ENCODE measurements at places on chromosomes 11 and 22. TPM values are rescaled to one million over a fixed set of nuclear protein-coding genes. Genes with fewer than 3 reads are reported as not detected.

Gene CYP2D6
- under 0.01 TPM for total RNA-seq

GRCh38 chr11:85647604-85648299, at the start of gene TMEM126A:
Gene TMEM126A, plus strand, starts transcription at chr11:85647967. Its CDS starts 2,289 bp downstream, at chr11:85650256.
- DNase-seq = peak; percentile 75

DNA sequence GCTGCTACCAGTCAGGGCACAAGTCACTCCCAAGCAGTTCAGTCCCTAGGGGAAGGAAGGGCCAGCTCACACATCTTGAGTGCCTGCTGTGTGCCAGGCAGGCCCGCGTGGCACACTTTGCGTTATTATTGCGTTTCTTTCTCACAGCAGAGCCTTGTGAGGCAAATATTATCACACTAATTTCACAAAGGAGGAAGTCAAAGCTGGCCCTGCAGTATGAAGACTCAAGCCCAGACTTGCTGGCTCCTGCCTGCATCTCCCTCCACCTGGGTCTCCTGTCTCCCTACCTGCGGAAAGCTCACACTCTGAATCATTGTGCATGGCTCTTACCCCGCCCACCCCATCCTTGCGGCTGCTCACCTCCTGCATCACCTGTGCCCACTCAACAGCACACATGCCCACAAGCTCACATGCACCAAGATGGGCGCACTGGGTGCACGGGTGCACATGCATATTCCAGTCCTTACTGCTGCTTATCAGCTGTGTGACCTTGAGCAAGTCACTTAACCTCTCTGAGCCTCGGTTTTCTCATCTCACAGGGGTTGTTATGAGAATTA, 31.7 kb upstream of the P2RY2 start:
- no peak for DNase-seq

GRCh38 chr11:17145972-17146371, 61.8 kb downstream of the PIK3C2A start:
- DNase-seq = peak; percentile 20

Gene ANO5
- total RNA-seq = not detected

DNA sequence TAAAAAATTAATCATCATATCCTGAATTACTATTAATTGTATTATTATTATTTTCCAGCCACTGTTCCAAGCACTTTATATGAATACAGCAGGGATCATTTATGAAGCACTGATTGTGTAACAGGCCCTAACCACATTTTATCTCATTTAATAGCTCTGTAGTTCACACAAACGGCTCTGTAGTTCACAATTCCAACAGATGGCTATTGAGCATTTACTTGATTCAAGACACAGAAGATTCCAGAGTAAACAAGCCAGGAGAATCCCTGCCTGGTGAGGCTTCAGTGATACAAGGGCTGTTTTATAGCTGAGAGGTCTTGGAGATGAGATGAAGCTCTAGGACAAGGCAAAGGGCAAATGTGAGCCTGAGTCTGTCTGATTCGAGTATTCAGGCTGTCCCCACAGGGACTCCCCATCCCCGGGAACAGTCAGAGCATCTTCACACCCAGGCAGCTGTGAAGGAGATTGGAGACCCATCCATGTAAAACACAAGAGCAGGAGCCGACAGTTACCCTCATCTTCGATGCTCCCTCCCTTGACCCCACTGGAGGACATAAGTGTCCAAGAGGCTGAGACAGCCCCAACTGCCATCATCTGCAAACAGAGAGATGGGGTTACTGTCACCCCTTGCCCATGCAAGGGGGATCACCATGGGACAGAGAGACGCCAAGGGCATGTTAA, 222.5 kb downstream of the MN1 start:
- no peak for DNase-seq

Gene DSCAML1
- not detected for total RNA-seq

GRCh38 chr22:26448941-26449340, 19.9 kb downstream of the ASPHD2 start:
- no peak for DNase-seq

DNA sequence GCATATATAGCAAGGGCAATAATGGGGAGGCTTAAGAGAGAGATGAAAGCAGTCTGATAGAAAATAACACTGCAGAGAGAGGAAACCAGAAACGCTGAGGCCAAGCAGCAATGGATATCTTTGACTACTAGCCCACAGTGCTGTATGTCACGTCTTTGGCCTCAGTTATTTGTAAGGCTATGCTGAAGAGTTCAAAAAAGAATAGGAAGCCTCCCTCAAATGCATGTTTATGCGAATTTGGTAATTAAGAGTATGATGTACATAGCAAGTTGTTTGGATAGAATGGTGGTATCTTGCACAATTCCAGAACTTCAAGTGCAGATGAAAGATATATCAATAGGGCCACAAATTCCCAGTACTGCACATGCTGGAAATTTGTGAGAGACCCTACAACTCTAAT, 89.2 kb downstream of the MPPED2 start:
- DNase-seq = no peak

Gene TENM4
- total RNA-seq = 9.0 TPM

Gene P2RY6
- under 0.01 TPM for total RNA-seq

GRCh38 chr11:80726236-80726635, 1285.4 kb upstream of the TENM4 start:
- DNase-seq = no peak

GRCh38 chr11:8442301-8442700, 151.7 kb downstream of the STK33 start:
- DNase-seq = no peak
